ENCODE measurements at places on chromosomes 11 and 22.

- peak; percentile 79 for DNase-seq
These were observed 32.7 kb upstream of the PARVG start for GRCh38 chr22:44147821-44148574.

GRCh38 chr11:93903989-93904388 is 53.6 kb upstream of the VSTM5 start:
- DNase-seq = peak; percentile 2

- no peak for DNase-seq
These were observed 321.0 kb upstream of the PDGFD start for GRCh38 chr11:104484804-104485554.

DNA sequence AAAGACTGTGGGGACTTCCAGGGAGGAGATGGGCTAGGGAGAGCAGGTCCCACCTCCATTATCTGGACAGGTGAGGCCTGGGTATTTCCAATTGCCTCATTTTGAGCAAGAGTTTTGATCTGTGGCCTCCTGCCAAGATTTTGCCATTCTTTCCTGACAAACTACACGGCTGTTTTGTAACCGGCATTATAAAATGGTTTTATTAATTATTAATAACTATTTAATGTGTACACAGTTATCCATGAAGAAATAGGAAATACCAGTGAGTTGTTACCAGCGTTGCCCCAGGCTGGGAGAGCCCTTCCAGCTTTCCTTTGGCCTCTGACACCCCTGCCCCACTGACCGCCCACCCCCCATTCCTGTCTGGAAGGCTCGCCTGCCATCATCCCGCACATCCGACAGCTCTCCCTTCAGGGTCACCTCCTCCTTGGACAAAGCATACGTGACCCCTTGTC is 14.9 kb upstream of the SEC14L3 start:
- DNase-seq = no peak

GRCh38 chr22:23675502-23676415 is 15.1 kb upstream of the RGL4 start:
- DNase-seq = no peak

DNA sequence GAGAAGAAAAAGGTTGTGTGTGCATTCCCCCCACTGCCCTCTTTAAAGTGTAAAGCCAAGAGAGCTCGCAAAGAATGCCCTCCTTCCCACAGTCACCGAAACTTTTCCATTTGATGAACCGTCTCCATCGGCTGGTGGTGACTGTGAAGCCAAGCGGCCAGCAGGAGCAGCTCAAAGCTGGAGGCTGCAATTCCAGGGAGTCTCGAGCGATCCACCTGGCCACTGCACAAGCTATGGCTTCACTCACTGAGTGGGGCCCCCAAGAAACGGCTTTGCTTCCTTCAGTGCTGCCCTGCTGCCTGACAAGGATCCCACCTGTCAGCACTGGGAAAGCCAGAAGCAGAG is 117.7 kb downstream of the ABTB2 start:
- DNase-seq = no peak

DNA sequence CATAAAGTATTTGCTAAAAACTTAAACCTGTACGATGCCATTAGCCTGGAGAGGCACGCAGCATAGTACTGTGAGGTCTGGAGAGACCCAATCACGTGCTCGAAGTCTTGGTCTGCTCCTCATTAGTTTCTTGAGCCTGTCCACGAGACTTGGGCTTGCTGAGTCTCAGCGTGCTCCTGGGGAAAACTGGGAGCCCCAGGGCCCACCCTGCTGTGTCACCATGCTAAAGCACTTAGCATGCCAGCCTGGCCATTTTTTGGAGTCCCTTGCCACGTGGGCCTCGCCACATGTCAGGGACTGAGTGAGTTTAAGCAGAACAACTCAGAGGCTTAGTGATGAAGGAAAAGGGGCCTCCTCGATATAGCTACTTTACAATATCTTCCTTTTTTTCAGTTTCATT is 2.6 kb downstream of the CDC45 start:
- no peak for DNase-seq

GRCh38 chr11:126058105-126058874 is 4.4 kb downstream of the CDON start:
- no peak for DNase-seq

GRCh38 chr11:130269326-130269943 is 45.3 kb downstream of the ZBTB44 start:
- DNase-seq = no peak

- DNase-seq = no peak
These were observed 89.5 kb downstream of the CWC15 start for GRCh38 chr11:94883878-94884277.

GRCh38 chr11:134761926-134762247 is 349.8 kb upstream of the B3GAT1 start:
- no peak for DNase-seq

All from brain (organoid and tissue), 16 donors.